ENCODE measurements at places on chromosomes 11 and 22. TPM values are rescaled to one million over a fixed set of nuclear protein-coding genes. Genes with fewer than 3 reads are reported as not detected.

GRCh38 chr11:45187375-45187774 is 40.9 kb downstream of the PRDM11 start:
- no peak for DNase-seq

DNA sequence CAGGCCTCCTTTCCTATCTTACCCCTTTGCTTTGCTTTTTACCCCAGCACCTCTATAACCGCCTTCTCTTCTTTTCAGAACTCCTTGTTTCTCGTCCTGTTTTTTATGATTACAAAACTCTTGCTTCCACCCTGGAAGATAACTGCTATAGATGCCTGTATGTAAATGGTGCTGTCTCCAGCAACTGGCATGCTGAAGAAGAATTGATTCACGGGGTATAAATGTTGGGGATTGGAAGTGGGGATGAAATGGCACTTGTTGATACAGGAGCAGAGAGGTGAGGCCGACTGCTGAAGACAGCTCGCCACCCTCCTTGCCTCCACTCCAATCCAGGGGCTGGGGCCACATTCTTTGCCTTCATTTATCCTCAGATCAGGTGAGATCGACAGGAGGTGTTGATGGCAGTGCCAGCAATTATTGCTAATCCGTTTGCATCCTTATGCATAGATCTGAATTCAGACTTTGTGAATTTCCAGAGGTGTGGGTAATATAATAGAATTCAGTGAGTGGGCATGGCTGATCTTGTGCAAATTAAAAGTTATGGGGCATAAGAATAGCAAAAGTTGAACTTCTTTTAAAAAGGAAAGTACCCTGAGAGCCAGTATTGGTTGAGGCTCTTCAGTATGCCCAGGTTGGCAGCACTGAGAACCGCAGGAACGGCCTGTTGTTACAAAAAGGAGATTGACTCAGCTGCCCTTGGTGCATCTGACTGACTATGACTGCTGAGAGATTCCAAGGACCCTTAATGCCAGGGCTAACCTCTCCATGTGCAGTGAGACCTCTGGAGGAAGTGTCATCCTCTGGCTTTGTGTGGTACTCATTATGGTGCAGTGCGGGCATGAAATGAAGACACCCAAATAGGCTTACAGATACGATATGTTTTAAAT is 5.3 kb downstream of the NEAT1 start:
- DNase-seq: no peak

The RPLP2 gene
- total RNA-seq: 210 TPM

The KRTAP5-11 gene
- not detected for total RNA-seq

The UBTFL1 gene
- total RNA-seq: not detected

- DNase-seq: no peak
These were observed 93.1 kb downstream of the CWC15 start for GRCh38 chr11:94880216-94880615.

The GUCY1A2 gene
- 108 TPM for total RNA-seq

DNA sequence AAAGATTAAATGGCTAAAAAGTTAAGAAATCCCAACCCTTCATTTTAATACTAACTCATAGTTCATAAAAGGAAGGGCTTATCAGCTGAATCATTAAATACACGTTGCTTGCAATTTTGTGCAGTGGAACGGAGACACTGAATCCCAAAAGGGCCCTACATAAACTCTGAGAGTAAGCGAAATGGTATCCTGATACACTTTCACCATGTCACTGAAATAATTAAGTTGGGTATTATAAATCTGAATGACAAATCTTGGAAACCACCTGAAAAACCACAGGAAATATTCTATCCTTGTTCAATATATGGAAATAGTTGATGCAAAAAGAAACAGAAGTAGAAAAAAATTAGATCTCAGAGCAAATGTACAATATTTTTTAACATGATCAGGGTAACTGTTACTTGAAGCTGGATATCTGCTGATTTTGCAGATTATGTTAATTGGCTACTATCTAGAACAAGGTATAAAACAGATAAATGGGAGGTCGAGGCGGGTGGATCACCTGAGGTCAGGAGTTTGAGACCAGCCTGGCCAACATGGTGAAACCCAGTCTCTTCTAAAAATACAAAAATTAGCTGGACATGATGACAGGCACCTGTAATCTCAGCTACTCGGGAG is 55.1 kb downstream of the MAML2 start:
- no peak for DNase-seq

The PIH1D2 gene
- 2.9 TPM for total RNA-seq

GRCh38 chr11:35588627-35589026 is 29.6 kb upstream of the FJX1 start:
- no peak for DNase-seq

DNA sequence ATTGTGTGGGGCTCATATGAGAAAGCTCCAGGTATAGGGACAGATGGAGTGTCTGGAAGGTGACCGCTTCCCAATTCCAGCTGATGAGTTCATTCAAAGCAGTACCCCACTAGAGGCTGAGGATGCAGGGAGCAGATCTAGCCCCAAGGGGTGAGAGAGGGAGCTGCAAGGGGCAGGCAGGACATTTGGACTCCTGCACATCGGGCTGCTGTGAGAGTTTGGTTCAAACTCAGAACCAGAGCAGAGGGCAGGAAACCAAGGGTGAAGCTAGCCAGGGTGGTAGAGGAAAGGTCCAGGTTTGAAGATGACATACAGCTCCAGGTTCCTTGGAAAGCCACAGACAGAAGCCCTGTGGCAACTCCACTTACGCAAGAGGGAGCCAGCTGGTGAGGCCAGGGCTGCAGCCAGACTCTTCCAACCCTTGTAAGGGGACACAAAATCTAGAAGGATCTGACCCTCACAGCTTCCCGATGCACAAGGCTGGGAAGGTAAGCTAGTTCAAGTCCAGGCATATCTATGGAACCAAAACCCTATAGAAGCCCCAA is 1.9 kb downstream of the CSNK2A3 start:
- no peak for DNase-seq

DNA sequence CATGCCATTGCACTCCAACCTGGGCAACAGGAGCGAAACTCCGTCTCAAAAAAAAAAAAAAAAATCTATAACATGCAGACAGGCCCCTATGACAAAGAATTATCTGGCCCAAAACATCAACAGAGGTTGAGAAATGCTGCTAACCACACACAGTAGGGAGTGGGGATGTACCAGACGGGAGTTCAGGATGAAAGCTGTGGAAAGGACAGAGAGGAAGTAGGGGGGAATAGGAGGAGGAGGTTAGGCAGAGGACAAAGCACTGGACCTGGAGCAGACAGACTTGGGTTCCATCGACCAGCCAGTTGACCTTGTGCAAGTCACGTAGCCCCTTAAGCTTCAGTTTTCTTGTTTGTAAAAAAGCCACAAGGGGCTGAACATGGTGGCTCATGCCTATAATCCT is 12.5 kb downstream of the LRP4 start:
- no peak for DNase-seq

DNA sequence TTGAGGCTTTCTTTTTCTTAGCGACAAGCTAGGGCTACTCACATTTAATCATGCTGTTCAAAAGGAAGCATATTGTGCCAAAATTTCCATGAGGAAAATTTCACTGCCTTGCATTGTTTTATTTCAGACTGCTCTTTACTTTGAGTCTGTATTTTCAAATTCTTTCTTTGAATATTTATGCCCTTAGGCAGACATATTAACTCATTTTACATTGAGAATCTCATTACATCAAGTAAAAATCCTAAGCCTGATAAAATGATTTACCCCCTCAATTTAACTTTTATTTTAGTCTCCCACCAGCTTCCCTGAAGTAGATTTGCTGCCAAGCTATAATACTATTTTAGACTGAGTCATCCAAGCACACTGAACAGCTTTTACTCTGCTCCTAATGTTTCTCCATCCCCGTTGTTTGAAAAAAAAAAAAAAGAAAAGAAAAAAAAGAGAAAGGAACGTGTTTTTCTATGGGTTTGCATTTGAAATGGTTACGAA is 189.3 kb upstream of the MTMR2 start:
- DNase-seq: no peak

DNA sequence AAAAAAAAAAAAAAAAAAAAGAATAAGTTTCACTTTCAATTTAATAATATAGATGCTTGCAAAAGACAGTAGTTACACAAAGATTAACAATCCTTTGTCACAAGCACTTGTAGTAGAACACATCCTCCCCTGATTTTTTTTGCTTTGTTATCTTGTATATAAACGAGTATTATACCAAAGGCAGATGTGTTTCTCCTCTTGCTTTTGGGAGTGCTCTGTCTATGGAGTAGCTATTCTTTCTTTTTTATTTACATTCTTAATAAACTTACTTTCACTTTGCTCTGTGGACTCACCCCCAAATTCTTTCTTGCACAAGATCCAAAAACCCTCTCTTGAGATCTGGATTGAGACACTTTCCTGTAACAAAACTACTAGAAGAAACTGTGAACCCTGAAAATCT is 3.4 kb upstream of the MRPL16 start:
- DNase-seq: no peak

DNA sequence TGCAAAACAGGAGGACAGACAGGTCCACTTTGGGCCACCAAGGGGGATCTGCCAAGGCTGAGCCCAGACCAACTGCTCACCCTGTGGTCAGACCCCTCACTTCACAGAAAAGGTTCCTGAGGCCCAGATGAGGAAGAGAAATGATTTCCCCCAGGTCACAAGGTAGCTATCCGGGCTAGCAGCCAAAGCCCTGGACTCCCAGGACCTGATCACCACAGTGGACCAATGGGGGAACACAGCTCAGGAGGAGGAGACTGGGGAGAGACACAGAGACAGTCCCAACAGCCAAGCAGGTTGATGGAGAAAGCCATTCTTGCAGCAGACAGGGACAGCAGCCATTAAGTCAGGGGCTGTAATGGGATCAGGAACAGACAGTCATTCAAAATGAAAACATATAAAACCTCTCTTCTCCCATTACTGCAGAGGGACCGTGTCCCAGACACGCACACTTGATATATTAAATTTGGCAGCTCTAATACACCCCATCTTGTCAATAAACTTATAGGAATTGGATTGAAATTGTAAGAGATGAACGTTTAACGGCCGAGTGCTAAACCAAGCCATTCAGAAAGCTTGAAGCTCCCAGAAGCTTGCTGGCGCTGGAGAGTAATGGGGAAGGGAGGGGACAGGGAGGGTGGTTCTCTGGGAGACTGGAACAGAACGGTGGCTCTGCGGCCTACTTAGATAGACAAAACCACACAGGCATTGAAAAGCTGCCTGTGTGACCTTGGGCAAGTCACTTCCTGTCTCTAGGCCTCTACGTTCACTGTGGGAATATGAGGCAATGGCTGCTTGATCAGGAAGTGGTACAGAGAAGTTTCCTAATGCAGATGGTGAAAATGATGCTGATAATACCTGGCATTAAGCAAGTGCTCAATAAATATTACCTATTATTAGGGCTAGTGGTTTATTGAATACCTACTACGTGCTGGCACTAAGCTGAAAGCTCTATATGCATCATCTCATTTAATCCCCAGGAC is 16.0 kb downstream of the ZMAT5 start:
- no peak for DNase-seq

The SHANK2 gene
- total RNA-seq: 24.5 TPM

DNA sequence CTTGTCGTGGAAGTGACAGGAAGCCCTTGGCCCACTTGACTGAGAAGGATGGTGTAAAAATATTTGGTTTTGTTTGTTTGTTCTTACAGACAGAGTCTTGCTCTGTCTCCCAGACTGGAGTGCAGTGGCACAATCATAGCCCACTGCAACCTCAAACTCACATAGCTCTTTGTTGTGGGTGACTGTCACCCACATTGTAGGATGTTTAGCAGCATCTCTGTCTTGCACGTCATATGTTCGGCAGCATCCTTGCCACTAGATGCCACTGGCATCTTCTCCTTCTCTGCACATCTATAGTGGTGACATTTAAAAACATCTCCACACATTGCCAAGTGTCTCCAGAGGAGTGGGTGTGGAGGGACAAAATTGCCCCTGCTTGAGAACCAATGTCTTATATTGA is 56.8 kb downstream of the PRR5L start:
- DNase-seq: no peak

DNA sequence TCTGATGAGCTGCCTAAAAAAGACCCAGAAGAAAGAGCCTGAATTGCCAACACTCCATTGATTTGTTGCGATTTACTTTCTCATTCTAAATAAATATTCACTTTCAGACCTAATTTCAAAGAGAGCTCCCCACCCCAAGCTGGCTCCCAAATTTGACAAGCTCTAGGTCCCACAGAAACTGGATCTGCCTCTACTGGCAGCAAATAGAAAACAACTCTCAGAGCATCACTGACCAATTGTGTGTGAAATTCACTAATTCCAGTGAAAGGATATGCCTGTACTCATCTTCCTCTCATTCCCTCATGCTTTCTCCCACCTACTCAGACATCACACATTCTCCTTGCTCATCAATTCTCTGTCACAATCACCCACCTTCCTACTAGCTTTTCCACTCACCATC is 249.1 kb downstream of the DCDC1 start:
- DNase-seq: no peak

GRCh38 chr11:15714641-15715399 is 600.1 kb downstream of the INSC start:
- no peak for DNase-seq

The MUC5AC gene
- total RNA-seq: not detected

- no peak for DNase-seq
These were observed 6.9 kb downstream of the OR8B12 start for GRCh38 chr11:124536520-124536919.

DNA sequence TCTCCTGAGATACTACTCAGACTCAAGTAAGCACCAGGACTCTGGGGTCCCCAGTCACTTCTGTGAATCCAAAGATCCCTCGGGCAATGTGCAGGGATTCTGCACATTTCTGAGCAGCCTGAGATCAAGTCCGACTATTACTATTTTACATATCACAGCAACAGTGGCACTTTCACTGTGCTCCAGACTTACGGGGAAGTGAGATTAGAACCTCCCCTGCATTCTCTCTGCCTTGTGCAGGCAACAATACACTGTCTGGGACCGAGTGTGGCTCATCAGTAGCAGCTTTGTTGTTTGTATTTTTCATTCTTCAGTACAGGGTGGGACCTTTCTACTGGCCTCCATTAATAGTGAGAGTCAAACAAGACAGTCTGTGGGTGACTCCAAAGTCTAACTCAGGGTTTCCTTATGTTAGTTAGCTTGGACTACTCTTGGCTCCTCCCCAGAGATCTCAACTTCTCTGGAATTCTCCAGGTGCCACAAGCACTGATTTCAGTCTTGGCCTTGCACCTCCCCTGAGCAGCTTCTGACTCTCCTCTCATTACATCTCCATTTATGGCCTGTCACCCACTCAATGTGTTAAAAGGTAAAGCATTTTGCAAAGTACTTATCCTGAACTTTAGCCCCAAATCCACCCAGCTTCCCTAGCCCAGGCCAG is 76.2 kb upstream of the TOP3B start:
- DNase-seq: no peak

The SAAL1 gene
- 29.3 TPM for total RNA-seq

The BTG4 gene
- not detected for total RNA-seq

DNA sequence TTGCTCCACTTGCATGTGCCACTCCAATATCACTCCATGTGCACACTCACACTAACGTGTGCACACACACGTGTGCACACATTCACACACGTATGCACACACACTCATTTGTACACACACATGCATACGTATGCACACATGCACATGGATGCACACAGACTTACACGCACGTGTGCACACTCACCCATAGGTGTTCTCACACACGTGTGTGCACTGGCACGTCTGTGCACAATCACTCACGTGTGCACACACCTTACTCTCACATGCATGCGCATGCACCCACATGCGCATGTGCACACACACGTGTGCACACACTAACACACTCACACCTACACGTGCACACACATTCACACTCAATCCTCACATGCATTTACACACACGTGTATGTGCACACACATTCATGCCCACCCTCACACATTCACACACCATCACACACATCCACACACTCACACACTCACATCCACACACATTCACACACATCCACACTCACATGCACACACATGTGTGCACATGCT is 9.3 kb upstream of the MS4A15 start:
- no peak for DNase-seq

Measured in frontal cortex (tissue), 4 donors.